ENCODE measurements at places on chromosomes 6 and 20.

DNA sequence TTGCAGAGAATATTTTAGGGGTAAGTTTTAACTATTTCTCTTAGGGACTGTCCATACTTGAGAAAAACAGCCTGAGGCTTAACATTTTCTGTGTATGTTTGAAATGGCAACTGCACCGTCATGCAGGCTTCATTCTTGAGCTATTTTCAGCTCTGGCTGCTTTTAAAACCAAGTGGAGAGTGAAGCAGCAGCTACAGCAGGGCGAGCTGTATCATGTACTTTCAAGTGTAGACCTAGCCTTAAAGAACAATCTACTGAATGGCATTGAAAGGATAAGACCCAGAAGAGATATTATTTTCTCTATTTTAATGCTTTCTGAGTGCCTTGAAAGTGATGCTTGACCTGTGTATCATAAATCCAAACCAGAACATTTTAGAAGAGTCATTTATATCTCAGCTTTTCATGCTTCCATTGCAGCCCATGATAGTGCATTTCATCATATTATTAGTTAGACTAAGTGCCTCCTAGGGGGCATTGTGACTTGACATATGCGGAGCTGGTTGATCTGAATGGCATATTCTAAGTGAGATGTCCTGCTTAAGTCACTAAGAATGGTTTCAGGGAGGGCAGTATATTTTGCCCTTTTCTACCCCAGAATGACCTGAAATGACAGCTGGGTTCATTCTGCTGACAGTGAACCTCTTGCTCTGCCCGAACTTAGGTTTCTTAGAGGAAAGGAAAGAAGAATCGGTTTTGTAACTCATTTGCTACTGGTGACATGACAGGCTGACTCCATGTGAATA, 85.3 kb downstream of the NKAIN2 start:
- no peak for DNase-seq

DNA sequence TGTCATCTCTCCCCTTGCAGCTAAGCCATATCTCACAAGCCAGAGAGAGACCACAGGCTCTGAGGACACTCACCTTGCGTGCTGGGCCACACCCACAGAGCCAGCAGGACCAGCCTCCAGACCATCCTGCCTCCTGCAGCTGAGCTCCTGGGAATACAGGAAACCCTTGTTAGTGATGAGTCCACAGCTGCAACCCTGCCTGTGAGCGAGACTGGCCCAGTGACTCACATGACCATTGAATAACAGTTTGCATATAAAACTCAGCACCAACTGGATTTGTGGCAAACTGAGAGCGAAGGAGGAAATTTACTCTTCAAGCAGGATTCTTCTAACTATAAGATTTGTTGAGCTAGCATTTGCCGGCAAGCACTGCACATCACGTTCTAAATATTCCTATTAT, 3.0 kb downstream of the THBS2 start:
- no peak for DNase-seq

DNA sequence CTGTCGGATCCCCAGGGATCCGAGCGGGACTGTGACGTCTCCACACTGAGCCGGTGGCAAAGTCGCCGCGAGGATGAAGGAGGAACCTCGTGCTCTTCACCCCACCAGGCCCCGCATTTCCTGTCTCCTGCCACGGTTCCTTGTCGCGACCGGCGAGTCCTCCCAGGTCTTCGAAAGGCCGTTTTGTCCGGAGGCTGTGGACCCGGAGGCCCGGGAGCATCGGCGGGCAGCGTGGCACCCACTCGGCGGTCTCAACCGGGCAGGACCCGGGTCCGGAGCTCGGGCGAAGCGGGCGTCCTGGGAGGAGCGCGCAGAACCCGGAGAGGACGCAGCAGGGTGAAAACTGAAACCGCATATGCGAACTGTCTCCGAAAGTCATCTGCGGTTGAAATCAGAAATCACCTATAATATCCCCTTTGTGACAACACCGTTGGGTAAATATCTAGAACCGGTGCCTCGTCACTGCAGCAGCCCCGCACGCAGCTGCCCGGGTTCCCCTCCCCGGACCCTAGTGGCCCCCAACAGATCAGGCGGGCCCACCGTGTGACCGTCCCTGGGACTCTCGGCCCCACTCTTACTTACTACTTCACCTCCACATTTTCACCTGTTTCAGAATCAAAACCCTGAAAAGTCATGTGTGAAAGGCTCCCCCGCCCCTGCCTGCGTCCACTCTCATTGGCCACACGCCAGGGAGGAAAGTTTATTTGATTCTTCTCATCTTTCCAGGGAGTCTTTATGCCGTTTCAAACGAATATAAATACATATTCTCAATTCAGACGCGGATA, 3.1 kb upstream of the ULBP2 start:
- no peak for DNase-seq

DNA sequence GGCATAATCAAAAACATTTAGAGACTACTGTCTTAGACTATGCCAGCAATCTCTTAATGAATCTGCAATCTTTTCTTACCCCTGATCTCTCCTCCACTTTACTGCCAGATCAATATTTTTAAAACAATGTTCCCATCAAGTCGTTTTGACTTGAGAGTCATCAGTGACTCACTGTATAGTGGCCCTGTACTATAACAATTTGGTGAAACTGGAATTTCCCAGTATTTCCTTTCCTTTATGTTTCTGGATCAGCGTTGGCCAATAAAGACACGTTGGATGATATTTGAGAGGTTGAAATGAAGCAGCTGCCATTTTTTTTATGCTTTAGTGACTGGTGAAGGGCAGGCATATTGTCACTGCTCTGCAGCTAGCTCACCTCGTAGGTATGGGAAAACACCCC, 10.1 kb upstream of the SMIM13 start:
- DNase-seq = no peak

- DNase-seq = no peak
Measured at GRCh38 chr6:79152269-79152737, 74.2 kb upstream of the PHIP start.

All from PC-9 (cell line).